ENCODE measurements at places on chromosomes 12 and 14. TPM values are rescaled to one million over a fixed set of nuclear protein-coding genes. Genes with fewer than 3 reads are reported as not detected.

The SERPINA9 gene
- total RNA-seq, result not detected

The CPM gene
- 0.27 TPM for total RNA-seq

The PA2G4 gene
- total RNA-seq, result 244 TPM

GRCh38 chr12:13465635-13466034 lies 269.1 kb downstream of the EMP1 start:
- DNase-seq, result no peak

DNA sequence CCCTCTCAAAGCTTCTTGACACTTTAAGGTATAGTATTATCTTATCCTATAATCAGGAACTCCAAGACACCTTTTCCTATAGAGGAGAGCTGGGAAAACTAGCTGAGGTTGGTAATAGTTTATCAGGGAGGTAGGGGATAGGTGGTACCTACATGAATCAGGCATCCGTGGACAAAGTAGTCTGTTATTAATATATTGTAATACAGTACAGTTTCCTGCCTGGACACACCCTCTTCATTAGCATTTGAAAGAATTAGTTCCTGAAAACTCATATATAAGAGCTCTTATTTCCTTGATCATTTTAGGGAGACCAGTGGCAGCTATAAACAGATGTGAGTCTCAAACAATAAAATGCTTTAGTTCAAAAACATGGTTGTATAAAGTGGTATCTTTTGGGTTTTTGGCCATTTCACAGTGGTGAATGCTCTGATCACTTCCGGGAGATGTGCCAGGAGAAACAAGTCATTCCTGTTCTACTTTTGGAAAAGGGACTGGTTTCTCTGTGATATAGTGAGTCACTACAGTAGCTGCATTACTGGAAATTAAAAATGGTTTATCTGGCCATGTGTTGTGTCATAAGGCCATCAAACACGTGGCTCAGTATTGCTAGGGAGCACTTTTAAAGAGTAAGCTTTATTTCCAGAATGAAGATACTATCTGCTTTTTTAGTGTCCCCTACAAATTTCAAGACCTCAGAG lies 98.1 kb downstream of the KLRB1 start:
- DNase-seq, result no peak

- DNase-seq, result no peak
These were observed 108.4 kb downstream of the PTPRR start for GRCh38 chr12:70812136-70812535.
